T-helper 17 cell (primary cell): ENCODE measurements at places on chromosomes 7 and 10. TPM values are rescaled to one million over a fixed set of nuclear protein-coding genes. Genes with fewer than 3 reads are reported as not detected.

Gene ATRNL1
- not detected for total RNA-seq

Gene ANKRD7
- not detected for total RNA-seq

Gene TM9SF3
- 94.3 TPM for total RNA-seq

GRCh38 chr7:80216996-80217842 lies 82.6 kb downstream of the GNAI1 start:
- no peak overlapping the region for H3K27ac ChIP-seq
- no peaks in the 10 kb centered on the region for H3K27me3 ChIP-seq
- DNase-seq, result no peak
- H3K4me3 ChIP-seq, result no peak overlapping the region
- H3K4me1 ChIP-seq, result no peaks in the 10 kb centered on the region

DNA sequence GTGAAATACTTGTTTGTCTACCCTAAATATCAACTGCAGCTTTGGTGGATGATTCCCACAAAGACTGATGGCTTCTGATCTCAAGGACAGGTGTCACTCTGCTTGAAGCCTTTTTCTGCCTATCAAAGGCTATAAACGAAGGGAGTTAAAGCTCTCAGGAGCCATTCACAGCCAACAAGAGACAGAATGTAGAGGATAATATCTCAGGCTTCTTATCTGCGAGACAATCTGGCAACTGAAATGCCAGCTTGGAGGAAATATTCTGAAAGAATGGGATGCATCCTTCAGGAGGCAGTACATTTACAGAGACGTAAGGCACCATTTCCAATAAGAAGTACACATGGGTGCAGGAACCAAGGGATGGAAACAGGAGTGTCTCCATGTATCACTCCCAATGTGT lies 549.4 kb downstream of the GPAM start:
- DNase-seq, result no peak
- no peaks in the 10 kb centered on the region for H3K36me3 ChIP-seq
- H3K4me1 ChIP-seq, result no peaks in the 10 kb centered on the region
- H3K27me3 ChIP-seq, result peaks cover 12% of the 10 kb centered on the region
- no peak overlapping the region for H3K27ac ChIP-seq

DNA sequence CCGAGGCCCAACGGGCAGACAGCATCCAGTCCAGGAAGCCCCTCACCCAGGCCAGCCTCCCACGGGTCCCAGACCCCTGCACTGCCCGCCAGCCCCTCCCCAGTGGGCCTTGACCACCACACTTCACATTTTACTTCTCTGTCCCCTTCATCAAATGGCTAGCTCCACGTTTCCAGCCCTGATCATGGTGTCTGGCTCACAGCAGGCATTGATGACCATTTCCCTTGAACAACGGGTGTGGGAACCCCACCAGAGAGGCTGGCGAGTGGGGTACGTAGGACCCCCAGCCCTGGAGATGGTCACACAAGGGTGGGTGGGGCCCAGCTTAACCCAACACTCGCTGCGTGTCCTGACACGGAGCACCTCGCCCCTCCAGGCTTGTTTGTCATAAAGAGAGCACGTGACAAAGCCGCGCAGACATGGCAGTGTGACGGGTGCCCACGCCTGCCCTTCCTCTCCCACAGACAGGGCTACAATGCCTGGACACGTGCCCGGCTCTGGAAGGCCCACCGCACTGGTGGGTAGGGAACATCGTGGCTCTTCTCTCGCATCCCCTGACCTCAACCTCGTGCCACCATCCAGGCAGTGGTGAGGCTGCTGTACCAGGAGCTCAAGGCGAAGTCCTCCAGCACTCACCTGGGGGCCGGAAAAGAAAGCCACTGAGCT lies 267.7 kb downstream of the MAD1L1 start:
- H3K4me3 ChIP-seq, result no peak overlapping the region
- H3K36me3 ChIP-seq, result peaks cover 2% of the 10 kb centered on the region
- peaks cover 12% of the 10 kb centered on the region for H3K4me1 ChIP-seq
- DNase-seq, result no peak
- no peak overlapping the region for H3K27ac ChIP-seq

- H3K4me1 ChIP-seq, result peaks cover 2% of the 10 kb centered on the region
- no peak overlapping the region for H3K4me3 ChIP-seq
- DNase-seq, result no peak
- H3K27me3 ChIP-seq, result peaks cover 9% of the 10 kb centered on the region
- H3K27ac ChIP-seq, result no peak overlapping the region
Measured at GRCh38 chr7:51374936-51375335, 58.3 kb upstream of the COBL start.

GRCh38 chr7:150947241-150947745 lies 30.8 kb downstream of the KCNH2 start:
- no peaks in the 10 kb centered on the region for H3K36me3 ChIP-seq
- no peaks in the 10 kb centered on the region for H3K27me3 ChIP-seq
- no peak overlapping the region for H3K27ac ChIP-seq
- no peak overlapping the region for H3K4me3 ChIP-seq
- peaks cover 14% of the 10 kb centered on the region for H3K4me1 ChIP-seq

GRCh38 chr7:153084278-153084677 lies 324.7 kb downstream of the ACTR3B start:
- no peaks in the 10 kb centered on the region for H3K4me1 ChIP-seq
- H3K27me3 ChIP-seq, result peaks cover 16% of the 10 kb centered on the region
- no peak overlapping the region for H3K4me3 ChIP-seq
- DNase-seq, result no peak
- no peak overlapping the region for H3K27ac ChIP-seq

- H3K4me3 ChIP-seq, result no peak overlapping the region
- no peaks in the 10 kb centered on the region for H3K4me1 ChIP-seq
- no peak for DNase-seq
- peaks cover 14% of the 10 kb centered on the region for H3K27me3 ChIP-seq
- H3K36me3 ChIP-seq, result no peaks in the 10 kb centered on the region
Measured at GRCh38 chr10:18010050-18010449, 58.3 kb downstream of the SLC39A12 start.

- DNase-seq, result no peak
- H3K36me3 ChIP-seq, result peaks cover 3% of the 10 kb centered on the region
- H3K4me1 ChIP-seq, result peaks cover 3% of the 10 kb centered on the region
- H3K4me3 ChIP-seq, result no peak overlapping the region
- peak overlapping the region; percentile 9 for H3K27ac ChIP-seq
Measured at GRCh38 chr10:92265687-92266258, 25.1 kb downstream of the CPEB3 start.

DNA sequence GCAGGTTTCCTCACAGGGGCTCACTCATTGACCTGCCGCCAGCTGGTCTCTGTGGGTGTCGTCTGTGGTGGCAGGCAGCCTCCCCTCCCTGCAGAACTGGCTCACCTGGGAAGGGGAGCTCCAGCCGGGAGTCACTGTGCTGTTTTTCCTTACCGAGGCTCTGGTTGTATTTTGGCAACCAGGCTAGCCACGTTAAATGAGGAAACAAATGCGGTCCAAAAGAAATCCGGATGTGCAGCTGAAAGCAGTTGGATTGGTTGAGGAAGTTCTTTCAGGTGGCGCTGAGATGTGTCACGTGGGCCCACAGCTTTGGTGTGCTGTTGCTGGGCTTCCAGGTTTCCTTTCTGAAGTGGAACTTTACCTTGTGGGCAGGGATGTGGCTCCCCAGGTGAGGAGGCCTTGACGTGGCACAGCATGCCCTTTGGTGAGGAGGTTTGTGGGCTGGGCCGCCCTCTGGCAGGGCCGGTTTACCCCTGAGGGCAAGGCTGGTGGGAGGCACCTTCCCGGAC lies 14.2 kb downstream of the MTURN start:
- H3K4me1 ChIP-seq, result peaks cover 5% of the 10 kb centered on the region
- H3K27ac ChIP-seq, result no peak overlapping the region
- H3K4me3 ChIP-seq, result peak overlapping the region; percentile 68
- H3K27me3 ChIP-seq, result no peaks in the 10 kb centered on the region
- DNase-seq, result no peak

DNA sequence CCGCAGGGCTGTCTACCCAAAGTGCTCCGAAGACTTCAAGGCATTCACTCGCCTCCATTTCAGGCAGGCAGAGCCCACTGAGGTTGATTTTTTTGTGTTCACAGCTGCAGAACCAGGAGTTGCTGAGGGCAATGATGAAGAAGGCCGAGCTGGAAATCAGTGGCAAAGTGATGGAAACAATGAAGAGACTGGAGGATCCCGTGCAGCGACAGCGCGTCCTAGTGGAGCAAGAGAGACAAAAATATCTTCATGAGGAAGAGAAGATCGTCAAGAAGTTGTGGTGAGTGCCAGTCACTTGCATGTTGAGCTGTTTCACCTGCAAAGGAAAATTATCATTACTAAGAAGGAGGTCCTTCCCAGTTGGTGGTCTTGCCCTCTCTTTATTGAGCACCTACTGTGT lies 210.5 kb downstream of the ARHGAP21 start:
- H3K36me3 ChIP-seq, result no peaks in the 10 kb centered on the region
- no peak overlapping the region for H3K4me3 ChIP-seq
- no peak for DNase-seq
- H3K27me3 ChIP-seq, result peaks cover 21% of the 10 kb centered on the region
- no peaks in the 10 kb centered on the region for H3K4me1 ChIP-seq

DNA sequence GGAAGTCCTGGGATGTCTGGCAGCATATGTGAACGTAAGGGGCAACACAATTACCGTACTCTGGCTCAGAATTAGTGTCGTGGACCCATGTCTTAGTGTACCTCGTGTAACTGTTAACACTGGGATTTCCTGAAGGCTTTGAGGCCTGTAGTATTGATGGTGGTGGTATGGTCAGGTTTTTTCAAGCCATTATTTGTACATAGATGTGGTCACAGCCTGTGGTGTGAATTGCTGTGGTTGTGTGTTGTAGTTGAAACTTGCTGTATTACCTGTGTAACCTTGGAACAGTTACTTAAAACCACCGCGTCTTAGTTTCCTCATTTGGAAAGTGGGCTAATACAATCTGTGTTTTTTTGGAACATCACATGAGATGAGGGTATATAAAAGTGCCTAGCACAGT lies 5.3 kb downstream of the EXOC4 start:
- no peak for DNase-seq
- no peak overlapping the region for H3K27ac ChIP-seq
- H3K4me3 ChIP-seq, result no peak overlapping the region
- H3K4me1 ChIP-seq, result peaks cover 22% of the 10 kb centered on the region

DNA sequence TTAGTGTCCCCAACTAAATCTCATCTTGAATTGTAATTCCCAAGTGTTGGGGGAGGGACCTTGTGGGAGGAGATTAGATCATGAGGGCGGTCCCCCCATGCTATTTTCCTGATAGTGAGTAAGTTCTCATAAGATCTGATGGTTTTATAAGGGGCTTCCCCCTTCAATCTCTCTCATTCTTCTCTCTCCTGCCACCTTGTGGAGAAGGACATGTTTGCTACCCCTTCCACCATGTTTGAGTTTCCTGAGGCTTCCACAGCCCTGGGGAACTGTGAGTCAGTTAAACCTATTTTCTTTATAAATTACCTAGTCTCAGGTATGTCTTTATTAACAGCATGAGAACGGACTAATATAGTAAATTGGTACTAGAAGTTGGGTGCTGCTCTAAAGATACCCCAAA lies 365.6 kb downstream of the ANKRD7 start:
- no peak overlapping the region for H3K4me3 ChIP-seq
- no peaks in the 10 kb centered on the region for H3K36me3 ChIP-seq
- no peak for DNase-seq
- H3K4me1 ChIP-seq, result no peaks in the 10 kb centered on the region

DNA sequence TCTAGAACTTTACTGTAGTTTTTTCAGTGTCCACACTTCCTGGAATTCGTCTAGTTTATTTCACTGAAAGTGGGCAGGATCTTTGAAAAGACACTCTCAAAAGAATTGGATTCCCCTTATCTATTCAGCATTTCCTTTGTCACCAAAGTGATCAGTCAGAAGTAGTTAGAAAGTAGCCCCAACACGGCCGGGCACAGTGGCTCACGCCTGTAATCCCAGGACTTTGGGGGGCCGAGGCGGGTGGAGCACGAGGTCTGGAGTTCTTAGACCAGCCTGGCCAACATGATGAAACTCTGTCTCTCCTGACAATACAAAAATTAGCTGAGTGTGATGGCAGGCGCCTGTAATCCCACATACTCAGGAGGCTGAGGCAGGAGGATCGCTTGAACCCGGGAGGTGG lies 69.0 kb upstream of the KMT2C start:
- H3K27me3 ChIP-seq, result peaks cover 5% of the 10 kb centered on the region
- H3K4me1 ChIP-seq, result peaks cover 2% of the 10 kb centered on the region
- H3K36me3 ChIP-seq, result no peaks in the 10 kb centered on the region
- no peak overlapping the region for H3K27ac ChIP-seq

- no peaks in the 10 kb centered on the region for H3K36me3 ChIP-seq
- peaks cover 10% of the 10 kb centered on the region for H3K27me3 ChIP-seq
- no peaks in the 10 kb centered on the region for H3K4me1 ChIP-seq
- no peak overlapping the region for H3K27ac ChIP-seq
Measured at GRCh38 chr7:95253986-95254385, 70.3 kb downstream of the PON1 start.

GRCh38 chr7:44633254-44634186 lies 27.1 kb downstream of the OGDH start:
- peaks cover 75% of the 10 kb centered on the region for H3K4me1 ChIP-seq
- peak overlapping the region; percentile 79 for H3K4me3 ChIP-seq
- peak overlapping the region; percentile 92 for H3K27ac ChIP-seq
- H3K27me3 ChIP-seq, result no peaks in the 10 kb centered on the region
- peak; percentile 73 for DNase-seq

DNA sequence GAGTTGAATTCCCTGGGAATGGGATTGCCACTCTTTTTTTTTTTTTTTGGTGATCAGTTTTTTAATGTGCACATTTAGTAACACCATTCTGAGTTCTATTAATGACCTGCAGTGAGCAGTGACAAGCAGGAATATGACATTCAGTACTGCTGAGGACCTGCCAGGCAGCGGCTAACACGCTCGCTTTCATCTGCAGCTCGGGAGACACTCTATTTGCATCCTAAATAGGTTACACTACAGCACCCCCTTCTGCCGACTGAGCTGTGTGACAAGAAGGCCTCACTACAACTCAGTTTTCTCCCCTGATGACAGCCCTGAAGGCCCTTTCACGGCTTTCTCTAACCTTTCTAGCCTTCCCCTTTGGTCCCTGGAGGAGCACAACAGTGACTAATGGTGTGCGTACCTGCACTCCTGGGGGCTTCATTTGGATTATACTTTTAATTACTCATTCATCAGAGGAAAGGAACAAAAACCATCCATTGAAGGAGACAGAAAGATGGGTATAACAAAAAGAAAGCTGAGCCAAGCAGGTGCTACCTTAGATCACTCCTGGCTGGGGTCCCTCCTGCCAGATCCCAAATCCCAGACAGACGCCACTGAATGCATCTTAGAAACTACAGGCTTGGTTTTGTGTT lies 872.4 kb downstream of the LRMDA start:
- no peaks in the 10 kb centered on the region for H3K4me1 ChIP-seq
- H3K4me3 ChIP-seq, result no peak overlapping the region
- H3K36me3 ChIP-seq, result no peaks in the 10 kb centered on the region
- H3K27ac ChIP-seq, result no peak overlapping the region
- peaks cover 9% of the 10 kb centered on the region for H3K27me3 ChIP-seq
